ENCODE measurements at places on chromosomes 1 and 21.
A peak's percentile ranks its signal among the peaks of the same experiment; 100 is the strongest.

- DNase-seq = no peak
These were observed 1.5 kb upstream of the RAP1A start for GRCh38 chr1:111618081-111618480.

- DNase-seq = no peak
These were observed 448.6 kb downstream of the KIF26B start for GRCh38 chr1:245603311-245603865.

GRCh38 chr21:25983745-25984144 is 186.8 kb downstream of the APP start:
- DNase-seq = no peak

GRCh38 chr1:25550155-25550506 is 6.7 kb downstream of the LDLRAP1 start:
- DNase-seq = no peak

- DNase-seq = no peak
These were observed 67.7 kb upstream of the RAB4A start for GRCh38 chr1:229203030-229203751.

DNA sequence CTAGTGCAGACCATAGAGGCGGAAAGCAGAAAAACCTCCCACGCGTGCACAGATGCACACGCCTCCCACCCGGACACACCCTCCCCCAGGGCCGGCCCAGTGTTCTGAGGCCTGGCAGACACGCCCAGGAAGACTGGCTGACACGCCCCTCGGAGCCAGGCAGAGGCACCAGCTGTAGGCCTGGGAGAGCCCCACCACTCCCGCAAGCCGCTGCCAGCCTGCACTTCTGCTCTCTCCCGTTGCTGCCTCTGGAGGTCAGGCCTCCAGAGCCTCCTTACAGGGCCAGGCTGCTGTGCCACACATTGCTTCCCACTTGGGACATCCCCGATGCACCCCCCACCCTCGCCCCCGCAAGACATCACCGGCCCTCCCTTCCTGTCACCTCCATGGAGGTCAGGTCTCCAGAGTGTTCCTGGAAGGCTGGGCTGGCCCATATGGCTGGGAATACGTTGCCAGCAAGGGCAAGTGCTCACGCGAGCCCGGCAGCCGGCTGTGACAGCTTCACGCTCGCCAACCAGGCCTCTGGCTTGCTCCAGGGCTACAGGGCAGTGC is 40.4 kb downstream of the CASZ1 start:
- DNase-seq = no peak

GRCh38 chr1:167697667-167698141 is 24.1 kb upstream of the MPZL1 start:
- DNase-seq = no peak

GRCh38 chr1:116425987-116426386 is 52.9 kb downstream of the ATP1A1 start:
- no peak for DNase-seq

GRCh38 chr1:198967566-198967965 is 328.7 kb downstream of the PTPRC start:
- no peak for DNase-seq

DNA sequence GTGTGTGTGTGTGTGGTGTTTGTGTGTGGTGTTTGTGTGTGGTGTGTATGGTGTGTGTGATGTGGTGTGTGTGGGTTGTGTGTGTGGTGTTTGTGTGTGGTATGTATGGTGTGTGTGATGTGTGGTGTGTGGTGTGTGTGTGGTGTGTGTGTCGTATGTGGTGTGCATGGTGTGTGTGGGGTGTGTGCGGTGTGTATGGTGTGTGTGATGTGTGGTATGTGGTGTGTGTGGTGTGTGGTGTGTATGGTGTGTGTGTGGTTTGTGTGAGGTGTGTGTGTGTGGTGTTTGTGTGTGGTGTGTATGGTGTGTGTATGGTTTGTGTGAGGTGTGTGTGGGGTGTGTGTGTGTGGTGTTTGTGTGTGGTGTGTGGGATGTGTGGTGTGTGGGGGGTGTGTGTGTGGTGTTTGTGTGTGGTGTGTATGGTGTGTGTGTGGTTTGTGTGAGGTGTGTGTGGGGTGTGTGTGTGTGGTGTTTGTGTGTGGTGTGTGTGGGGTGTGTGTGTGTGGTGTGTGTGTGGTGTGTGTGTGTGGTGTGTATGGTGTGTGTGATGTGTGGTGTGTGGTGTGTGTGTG is 106.2 kb upstream of the ADAR start:
- DNase-seq = no peak

- DNase-seq = peak; percentile 9
These were observed at the start of gene FRRS1 for GRCh38 chr1:99766378-99766800. Gene FRRS1, minus strand, starts transcription at chr1:99766635. Its CDS starts 17,867 bp downstream, at chr1:99748768.

DNA sequence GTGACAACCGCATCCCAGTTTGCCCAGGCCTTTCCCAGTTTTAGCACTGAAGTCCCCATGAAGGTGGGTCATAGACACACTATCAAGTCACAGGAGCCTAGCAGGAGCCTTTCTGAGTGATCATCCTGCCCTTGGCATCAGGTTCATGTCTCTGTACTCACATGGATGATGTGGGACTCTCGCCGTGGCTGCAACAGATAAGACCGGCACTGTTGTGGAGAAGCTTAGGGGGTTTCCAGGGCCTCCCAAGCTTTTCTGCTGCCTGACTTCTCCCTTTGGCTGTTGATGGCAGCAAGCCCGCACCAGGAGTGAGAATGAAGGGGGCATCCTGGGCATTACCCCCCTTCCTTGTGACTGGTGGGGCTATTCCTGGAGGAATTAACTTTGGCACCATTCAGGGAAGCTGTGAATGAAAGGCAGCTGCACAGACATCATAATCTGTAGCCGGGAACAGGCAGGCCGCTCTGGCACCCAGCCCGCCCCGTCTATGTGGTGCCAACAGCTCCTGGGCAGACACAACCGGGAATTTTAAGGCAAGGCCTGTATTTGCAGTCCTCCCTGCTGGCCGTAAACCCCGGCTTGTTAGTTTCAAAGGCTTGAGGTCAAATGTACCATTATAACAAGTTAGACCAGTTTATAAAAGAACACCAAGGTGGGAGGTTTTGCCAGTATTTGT is 148.6 kb downstream of the HUNK start:
- peak; percentile 75 for DNase-seq

DNA sequence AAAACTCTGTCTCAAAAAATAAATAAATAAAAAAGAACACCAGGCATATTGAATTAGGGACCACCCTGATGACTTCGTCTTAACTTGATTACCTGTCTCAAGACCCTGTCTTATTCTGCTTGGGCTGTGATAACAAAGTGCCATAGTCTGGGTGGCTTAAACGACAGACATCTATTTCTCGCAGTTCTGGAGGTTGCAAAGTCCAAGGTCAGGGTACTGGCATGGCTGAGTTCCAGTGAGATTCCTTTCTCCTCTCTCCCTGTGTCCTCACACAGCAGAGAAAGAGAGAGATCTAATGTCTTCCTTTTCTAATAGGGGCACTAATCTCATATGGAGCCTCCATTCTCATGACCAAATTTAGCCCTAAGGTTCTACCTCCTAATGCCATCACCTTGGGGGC is 145.6 kb downstream of the HUNK start:
- DNase-seq = no peak

- no peak for DNase-seq
These were observed 40.1 kb downstream of the INAVA start for GRCh38 chr1:200934676-200935245.

Data from ascending aorta (tissue), 2 donors.